ENCODE measurements at places on chromosomes 2 and 18.

DNA sequence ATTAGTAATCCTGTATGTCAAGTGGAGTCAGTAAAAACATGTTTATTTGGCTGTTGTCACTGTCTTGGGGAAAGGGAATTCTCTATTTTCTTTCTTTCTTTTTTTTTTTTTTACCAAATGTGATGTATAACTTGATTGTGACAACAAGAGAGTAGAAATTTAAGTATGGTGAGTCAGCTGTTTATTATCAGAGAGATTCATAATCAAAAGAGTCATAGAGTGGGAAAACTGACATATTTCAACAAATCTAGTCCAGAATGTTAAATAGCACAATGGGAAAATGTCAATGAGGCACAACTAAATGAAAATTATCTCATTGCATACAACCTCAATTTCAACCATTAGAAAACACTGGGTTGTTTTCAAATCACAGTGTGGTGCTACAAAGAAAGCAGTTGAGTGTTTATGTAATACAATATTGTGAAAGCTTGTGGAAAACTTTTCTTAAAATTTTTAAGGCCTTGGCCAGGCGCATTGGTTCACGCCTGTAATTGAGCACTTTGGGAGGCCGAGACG is 111.9 kb upstream of the DTNA start:
- no peak for DNase-seq

DNA sequence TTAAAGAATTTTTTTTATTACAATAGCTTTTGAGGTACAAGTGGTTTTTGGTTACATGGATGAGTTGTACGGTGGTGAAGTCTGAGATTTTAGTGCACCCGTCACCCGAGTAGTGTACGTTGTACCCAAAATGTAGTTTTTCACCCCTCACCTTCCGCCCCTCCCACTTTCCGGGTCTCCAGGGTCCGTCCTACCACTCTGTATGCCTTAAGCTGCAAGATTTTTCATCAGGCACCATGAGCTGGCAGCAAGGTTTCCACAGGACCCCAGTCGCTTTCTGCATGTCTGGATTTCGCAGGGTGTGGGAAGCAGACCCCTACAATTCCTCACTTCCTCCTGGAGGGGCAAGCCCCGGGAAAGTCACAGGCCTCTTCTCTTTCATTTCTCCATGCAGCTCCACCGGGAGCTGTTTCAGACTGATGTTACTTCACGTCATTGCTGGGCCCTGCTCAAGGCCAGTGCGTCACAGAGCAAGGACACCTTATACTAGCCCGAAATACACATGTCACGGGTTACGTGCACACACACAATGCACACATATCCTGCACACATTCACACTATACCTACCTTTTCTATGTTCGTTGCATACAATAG is 179.1 kb downstream of the ZFP36L2 start:
- no peak for DNase-seq

- DNase-seq, result no peak
These were observed 46.9 kb upstream of the CNOT11 start for GRCh38 chr2:101205521-101206479.

DNA sequence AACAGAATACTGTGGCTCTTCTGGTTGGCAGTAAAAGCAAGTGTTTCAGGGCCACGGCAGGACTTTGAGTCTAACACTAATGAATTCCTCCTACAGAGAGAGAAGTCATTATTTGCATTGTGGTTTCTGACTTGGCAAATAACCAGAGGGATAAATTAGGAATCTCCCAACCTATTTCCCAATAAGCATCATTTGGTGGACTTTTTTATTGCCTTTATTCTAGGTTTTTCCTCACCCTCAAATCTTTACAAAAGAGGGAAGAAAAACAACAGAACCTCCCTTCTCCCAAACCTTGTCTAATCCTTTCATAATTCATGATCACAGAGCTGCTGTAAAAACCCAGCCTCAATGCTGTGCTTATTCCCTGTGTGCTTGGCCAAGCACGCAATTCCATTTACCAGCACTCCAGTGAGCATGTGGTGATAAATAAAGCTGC is 179.7 kb downstream of the AGPS start:
- DNase-seq, result no peak

DNA sequence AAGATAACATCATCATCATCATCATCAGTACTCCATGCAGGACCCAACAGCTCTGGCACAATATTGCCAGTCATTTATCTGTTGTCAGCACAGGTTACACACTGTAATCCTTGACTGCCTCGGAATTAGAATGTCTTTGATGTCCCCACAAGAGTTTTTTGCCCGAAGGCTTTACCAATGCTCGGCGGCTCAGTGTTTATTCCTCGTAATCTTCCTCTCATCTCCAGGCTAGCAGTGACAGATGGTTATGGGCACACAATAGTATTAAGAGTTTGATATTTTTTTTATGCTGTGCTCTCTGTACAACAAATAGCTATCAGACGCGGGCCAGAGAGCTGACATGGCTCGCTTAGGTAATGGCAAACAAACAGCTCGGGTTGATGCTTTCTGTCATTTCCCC is 515.2 kb downstream of the ZEB2 start:
- DNase-seq, result no peak

Measured in right kidney (tissue), 9 donors.